ENCODE measurements at places on chromosomes 13 and 19.

DNA sequence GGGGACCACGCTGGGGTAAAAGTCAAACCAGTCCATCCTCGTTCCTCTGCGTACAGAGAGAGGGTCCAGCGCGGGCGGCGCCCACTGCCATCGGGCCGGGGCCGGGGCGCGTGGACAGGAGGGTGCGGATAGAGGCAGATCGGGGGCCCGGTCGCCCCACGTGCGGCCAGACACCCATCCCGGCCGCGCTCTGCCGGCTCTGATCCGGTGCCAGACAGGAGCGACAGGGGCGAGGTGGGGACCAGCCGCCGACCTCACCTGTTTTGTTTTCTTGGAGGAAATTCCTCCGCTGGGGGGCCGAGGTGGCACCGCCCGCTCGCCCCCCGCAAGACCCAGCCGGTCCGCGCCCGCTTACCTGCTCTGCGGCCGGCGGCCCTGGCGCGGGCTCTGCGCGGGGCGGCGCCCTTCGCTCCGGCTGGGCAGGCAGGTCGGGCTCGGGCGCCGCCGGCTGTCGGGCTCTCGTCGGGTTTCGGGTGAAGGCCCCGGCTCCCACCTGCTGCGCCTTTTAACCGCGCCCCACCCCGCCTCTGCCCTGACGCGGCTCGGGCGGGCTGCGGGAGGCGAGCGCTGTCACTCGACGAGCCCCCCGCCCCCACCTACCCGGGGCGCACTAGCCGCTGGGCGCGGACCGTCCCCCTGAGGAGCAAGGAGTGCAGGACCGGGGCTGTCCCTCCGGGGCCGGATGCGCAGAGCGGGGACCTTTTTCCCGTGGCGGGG lies at the start of gene GJB6:
GJB6 (minus strand) TSS at position 481 of the 717 bp plus-strand sequence. CDS start 8,839 bp downstream, outside the sequence.
- peak; percentile 38 for DNase-seq

DNA sequence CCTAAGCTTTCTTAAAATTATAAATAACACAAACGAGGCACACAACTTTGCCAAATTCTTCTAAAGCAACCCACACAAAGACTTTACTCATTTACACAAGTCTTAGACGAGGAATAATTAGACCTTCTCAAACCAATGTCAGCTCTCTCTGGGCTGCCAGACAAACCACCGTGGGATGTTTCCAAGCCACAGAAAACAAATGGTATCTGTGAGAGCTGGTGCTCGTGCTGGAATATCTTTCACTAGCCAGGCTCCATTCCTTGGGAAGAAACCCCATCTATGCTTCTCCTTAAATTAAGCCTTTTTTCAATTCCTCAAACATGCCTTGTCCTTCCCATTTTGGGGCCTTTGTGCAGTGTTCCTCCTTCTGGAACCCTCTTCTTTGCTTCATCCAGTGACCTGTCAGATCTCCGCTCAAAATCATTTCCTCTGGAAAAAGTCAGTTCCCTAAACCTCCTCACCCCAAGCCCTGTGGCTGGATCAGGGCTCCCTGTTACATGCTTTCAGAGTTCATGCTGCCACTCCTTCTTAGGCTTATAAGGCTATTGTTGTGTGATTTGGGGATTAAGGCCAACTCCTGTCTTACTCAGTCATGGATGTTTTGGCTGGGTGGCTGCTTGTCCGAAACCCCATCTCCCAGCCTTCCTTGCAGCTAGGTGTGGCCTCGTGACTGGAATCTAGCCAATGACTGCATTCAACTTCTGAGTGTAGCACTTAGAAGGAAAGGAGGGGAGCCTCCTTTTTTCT lies 64.2 kb upstream of the GTF2F2 start:
- no peak for DNase-seq

GRCh38 chr13:77310161-77310560 lies 16.7 kb downstream of the MYCBP2 start:
- DNase-seq: no peak

DNA sequence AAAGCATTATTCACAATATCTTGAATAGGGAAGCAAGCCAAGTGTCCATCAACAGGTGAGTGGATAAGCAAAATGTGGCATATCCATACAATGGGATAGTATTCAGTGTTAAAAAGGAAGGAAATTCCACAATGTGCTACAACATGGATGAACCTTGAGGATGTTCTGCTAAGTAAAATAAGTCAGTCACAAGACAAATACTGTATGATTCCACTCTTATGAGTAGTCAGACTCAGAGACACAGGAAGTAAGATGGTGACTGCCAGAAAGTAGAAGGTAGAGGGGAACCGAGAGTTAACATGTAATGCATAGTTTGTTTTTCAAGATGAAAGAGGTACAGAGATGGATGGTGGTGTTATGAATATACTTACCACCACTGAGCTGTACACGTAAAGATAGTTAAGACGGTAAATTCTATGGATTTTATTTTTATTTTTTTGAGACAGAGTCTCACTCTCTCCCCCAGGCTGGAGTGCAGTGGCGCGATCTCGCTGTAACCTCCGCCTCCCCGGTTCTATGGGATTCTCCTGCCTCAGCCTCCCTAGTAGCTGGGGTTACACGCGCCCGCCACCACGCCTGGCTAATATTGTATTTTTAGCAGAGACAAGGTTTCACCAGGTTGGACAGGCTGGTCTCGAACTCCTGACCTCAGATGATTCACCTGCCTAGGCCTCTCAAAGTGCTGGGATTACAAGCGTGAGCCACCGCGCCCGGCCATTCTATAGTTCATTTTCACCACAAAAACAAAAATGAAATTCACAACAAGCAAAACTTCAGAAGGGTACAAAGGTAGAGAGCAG lies 1.0 kb upstream of the CHAMP1 start:
- DNase-seq: no peak

DNA sequence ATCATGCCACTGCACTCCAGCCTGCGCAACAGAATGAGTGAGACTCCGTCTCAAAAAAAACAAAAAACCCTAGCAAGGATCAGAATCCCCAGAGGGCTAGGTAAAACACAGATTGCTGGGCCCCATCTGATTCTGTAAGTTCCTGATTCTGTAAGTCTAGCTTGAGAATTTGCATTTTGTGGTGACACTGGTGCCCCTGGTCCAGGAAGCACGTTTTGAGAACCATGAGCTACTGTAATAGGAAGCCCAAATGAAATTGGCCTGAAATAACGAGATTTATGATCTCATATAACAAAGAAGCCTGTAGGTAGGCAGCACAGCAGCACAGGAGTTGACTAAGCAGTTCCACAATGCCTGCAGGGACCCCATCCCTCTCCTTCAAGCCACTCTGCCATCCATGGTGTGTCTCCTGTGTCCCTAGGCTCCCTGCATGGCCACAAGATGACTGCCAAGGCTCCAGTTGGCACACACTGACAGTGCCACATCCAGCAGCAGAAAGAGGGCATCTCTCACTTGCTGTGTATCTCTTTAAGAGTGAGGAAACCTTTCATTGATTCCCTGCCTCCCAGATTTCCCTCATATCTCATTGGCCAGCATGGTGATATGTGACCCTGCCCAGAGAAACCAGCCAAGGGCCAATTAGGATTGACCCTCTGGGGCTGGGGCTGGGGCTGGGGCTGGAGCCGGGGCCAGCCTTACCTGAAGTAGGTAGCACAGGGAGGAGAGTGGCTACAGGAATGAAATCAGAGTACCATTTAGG lies 21.7 kb downstream of the SIPA1L3 start:
- DNase-seq: no peak

- DNase-seq: peak; percentile 63
Measured at GRCh38 chr13:110914331-110915056, 375 bp downstream of the ANKRD10 start.

GRCh38 chr13:87274209-87274819 lies 396.9 kb upstream of the SLITRK5 start:
- no peak for DNase-seq

DNA sequence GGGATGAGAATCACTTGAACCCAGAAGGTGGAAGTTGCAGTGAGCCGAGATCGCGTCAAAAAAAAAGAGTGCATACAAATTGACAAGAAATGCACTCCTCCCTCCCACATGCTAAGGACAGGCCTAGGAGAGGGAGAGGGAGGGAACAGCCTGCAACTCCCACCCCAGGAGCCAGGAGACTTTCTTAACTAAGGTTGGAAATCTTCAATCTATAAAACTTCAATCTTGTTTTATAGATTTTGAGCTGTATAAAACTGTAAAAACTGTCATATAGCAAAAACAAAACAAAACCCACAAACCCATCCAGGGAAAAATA lies 1.3 kb upstream of the SYCN start:
- DNase-seq: no peak

DNA sequence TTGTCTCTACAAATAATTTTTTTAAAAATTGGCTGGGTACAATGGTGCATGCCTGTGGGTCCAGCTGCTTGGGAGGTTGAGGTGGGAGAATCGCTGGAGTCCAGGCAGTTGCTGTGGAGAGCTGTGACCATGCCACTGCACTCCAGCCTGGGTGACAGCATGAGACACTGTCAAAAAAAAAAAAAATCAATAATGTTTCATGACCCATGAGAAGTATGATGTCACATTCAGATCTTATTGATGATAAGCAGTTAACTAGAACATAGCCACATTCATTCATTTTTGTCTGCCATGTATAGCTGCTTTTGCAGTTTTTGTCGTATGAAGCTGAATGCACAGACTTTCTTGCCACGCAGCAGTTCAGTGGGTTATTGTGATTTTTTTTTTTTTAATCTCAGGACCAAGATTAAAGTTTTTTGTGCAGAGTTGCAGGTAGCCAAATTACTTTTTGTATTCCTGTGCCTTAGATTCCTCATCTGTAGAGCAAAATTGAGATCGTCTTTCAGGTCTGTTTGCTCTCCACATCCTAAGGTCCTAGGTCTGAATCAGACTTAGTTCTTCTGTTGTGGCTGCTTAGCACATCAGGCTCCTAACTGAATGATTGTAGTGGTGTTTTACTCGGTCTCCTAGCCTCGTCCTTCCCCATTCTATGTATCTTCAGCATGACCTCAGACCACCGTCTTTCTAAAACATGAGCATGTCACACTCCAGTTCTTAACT lies 145.2 kb downstream of the GGACT start:
- no peak for DNase-seq

DNA sequence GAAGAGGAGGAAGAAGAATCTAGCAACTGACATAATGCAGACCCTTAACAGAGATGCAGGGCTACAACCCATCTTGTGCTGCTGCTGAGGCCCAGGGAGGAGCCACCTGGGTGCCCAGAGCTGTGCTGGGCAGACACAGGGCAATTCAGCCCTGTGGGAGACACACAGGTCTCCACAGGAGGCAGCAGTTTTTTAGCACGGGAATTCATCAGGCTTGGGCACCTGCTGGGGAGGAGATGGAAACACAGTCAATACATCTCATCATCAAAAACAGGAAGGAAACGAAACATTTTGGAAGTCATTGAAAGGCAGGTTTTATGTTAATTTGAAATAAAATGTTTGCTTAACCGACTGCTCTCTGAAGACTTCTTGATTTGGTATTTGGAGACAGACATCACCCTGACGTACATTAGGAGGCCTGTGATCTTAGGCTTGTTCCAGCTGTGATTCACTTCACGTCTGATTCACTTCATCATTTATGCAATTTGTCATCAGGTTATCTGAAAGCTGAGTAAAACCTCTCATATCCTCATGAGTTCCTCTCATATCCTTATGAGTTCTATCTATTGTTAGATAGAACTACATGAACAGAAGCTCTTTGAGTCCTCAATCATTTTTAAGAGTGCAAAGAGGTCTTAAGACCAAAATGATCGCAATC lies 77.4 kb downstream of the CYSLTR2 start:
- no peak for DNase-seq

GRCh38 chr13:44759384-44760360 lies 183.5 kb upstream of the TSC22D1 start:
- DNase-seq: no peak

- no peak for DNase-seq
Measured at GRCh38 chr13:31431722-31432137, 232.0 kb downstream of the B3GLCT start.

DNA sequence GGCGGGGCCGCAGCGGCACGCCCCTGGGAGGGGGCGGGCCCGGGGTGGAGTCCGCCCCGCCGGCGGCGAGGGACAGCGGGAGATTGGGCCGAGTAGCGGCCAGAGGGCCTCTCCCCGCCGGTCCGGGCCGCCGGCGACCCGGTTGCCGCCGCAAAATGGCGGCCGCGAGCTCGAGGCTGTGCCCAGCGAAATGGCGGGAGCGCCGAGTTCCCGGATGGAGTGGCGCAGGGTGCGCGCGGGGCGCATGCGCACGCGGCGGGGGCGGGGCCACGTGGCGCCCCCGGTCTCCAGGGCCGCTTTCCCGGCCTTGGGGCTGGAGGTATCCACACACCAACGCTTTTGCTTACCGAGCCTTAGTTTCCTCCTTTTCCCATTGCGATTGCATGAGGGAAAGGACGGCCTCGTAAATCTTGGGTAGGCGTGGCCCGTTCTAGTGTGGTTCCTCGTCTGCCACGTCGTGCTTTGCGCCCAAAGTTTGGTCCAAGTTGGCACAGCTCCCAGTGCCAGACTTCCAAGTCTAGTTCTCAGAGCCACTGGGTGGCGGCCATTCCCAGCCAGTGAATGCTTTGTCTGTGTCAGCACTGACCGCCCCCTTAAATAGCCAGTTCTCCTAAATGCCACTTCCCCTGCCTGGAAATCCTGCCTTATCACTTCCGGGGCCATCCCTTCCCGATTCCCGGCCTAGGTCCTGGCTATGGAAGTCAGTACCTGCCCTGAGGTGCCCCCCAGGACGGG lies 513 bp downstream of the CIRBP start:
- DNase-seq: peak; percentile 84

- DNase-seq: no peak
Measured at GRCh38 chr13:52345048-52345447, 60.9 kb downstream of the THSD1 start.

GRCh38 chr13:109971006-109971405 lies 184.6 kb upstream of the IRS2 start:
- no peak for DNase-seq

GRCh38 chr13:96020155-96020575 lies 33.0 kb downstream of the UGGT2 start:
- no peak for DNase-seq
